Sciatic nerve (tissue), 2 donors: ENCODE measurements at places on chromosomes 2 and 18. TPM values are rescaled to one million over a fixed set of nuclear protein-coding genes. Genes with fewer than 3 reads are reported as not detected.

ICOS gene
- not detected for total RNA-seq

GPR55 gene
- total RNA-seq = 0.18 TPM

C2orf80 gene
- total RNA-seq = not detected

PDE11A gene
- total RNA-seq = 2.4 TPM

ASB3 gene
- total RNA-seq = 30.0 TPM

- DNase-seq = no peak
These were observed 155.3 kb upstream of the SLC39A10 start for GRCh38 chr2:195501746-195502145.

GRCh38 chr2:29238497-29238896 lies 123.3 kb downstream of the CLIP4 start:
- DNase-seq = no peak

DNA sequence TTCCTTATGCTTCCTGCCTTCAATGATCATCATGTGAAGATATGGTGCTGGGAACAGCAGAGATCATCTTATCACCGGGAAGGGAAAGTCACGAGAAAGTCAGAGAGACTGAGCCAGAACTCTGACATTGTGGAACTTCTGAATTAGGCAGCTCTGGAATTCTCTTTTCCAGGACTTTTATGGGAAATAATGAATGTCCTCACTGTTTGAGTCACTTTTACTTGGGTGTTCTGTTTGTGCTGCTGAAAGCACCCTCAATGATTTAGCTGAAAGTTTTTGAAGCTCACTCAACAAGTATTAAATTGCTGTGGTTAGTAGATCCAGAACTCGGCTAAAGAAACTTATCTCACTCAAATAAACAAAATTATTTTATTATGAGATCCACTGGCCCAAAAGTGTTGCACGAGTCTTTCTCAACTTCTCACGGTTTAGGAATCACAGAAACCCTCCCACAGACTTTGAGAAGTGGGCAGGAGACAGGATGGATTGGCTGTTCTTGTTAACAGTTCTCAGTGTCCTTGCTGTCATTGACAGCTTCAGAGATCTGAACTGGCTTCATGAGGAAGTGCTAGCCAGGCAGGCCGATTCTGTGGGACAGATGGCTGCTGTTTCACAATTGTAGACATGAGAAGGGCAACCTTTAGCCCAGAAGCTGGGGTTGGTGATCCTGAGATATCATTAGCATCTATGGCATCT lies 26.4 kb upstream of the ATRAID start:
- DNase-seq = peak; percentile 63

DNA sequence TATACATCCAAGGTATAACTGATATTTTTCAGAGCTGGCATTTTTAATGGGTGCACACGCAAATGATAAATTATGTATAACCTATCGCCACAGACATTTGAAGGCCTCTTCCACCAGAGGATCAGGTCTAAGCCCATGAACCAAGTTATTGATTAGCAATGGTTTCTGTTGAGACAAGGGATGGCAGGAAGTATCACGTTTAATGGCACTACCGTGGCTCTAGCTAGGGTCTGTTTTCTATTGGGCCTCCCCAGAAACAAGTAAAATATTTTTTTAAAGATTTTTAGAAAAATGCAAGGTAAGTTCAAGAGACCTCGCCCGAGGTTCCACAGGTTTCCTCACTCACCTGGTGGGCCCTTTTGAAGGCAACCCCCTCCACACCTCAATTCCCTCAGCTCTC lies 667 bp downstream of the GFPT1 start:
- no peak for DNase-seq

DNA sequence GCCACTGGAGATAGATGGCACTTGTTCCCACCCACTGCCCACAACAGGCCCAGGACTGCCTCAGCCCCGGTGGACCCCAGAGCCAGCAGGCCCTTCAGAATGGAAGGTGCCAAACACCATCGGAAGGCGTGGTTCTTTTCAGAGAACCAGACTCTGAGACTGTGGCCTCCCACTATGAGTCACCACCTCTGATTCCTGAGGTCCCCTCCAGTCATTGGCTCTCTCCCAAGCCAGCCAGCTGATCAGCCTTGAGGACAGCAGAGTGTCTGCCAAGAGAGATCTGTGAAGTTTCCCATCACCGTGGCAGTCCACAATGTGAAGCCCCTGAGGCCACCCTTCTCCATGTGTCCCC lies 10.4 kb upstream of the MAP3K2 start:
- peak; percentile 83 for DNase-seq

DNA sequence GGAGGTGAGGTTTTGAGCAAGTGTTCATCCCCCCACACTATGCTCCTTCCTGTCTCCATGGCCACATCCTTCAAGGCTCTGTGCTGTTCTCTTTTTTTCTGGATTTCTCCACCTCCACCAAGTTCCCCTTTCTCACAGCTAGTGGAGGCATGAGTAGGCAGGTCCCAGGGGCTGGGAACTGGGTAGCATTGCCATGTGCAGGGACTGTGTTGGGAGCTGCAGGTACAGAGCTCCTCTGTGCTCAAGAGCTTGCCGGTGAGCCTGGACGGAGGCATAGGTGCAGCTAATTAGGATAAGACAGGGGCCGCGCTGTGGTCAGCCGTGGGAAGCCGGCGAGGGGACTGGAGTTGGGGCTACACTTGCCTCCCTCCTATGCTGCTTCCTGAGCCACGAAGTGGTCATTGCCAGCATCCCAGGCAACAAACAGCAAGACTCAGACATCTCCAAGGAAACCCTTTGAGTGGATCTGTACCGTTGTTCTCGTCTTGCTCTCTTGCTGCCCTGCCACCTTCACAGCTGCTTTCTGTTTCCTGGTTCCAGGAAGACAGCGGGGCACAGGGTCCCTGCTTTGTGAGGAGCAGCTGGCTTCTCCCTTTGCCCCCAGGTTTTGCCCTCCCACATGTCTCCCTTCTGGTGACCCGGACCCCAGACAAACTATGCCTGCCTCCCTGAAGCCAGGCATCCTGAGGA lies 36.9 kb downstream of the ATOH8 start:
- DNase-seq = peak; percentile 34
